ENCODE measurements at places on chromosomes 7 and 10.

DNA sequence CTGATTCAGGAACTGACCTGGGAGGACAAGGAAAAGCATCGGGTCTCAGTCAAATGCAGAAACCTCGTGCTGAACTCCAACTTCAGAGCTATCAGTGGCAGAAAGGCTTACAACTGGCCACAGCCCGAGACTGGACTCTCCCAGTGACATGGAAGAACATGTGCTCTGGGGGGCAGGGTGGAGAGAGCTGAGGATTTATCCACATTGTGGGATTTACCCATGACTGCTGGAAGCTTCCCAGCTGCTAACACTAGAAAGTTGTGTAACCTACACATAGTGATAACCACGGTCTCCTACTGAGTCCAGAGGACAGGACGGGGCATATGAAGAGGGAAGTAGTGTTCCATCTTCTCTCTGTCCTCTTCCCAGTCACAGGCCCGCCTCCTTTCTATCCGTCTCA lies 103.4 kb downstream of the ITIH5 start:
- DNase-seq = no peak

DNA sequence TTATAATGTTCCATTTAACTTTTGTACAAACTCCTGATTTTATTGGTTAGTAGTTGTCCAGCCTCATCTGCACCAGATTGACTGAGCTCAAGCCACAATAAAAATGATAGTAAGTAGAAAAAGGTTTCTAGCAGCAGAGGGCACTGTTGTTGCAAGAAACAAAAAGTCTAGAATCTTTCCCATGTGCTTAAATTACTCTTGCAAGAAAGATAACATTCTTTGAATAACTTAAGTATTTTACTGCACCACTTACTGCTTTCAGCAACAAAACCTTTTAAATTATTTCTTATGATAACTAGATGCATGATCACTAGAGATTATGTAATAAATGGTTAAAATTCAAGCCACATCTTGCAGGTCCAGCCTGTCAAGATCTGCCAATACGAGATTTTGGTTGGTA lies 27.0 kb downstream of the LMOD2 start:
- no peak for DNase-seq

DNA sequence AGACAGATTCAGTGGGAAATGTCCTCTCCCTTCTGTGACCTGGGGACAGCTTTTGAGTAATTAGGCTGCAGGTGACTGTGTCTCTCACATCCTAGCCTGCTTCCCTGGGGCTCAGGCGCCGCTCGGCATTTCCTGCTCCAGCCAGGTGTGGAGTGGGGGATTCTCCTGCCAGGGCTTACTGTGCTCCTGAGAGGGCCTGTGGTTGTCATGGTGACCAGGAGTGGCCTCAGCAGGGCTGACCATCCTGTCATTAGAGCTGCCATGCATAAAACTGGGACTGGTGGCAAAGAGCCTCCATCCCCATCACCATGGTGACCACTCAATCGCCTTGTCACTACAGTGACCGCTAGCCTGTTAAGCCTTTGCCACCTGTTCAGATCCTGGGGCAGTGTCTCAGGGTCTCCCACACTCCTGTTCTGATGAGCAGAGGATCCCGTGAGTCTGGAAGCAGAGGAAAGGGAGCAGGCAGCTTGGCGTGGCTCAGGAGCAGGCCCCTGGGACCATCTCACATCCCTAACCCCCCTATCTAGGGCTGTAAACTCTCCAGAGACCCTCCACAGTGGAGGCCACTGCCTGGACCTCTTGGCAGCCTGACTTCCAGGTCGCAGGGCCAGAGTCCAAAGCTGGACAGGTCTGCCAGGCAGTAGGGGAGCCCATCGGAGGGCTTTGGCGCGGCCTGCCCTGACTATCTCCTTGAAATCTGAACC lies at the start of gene GCK:
Gene GCK, minus strand, starts transcription at position 154 of the 707 bp plus-strand sequence. CDS start 486 bp downstream, outside the sequence.
- DNase-seq = no peak

- DNase-seq = no peak
These were observed 82.5 kb upstream of the TBX20 start for GRCh38 chr7:35336444-35336843.

GRCh38 chr7:129136887-129137642 lies 7.4 kb upstream of the TSPAN33 start:
- no peak for DNase-seq

DNA sequence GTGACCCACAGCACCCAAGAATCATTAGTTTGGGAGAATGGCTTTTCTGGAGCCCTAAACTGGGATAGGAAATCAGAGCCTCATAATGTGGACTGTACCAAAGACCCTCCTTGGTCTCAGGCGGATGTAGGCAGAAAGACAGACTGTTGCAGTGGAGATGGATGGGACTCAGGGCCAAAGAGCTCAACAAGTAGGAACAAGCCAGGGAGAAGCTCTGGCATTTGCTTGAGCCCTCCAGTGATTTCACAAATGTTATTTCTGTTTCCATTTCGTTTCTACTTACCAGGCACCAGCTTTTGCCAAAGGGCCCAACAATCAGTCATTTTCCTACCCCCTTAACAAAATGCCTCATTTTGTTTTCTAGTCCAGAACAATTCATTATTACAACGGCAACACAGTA lies 762.7 kb downstream of the KCNMA1 start:
- no peak for DNase-seq

- no peak for DNase-seq
These were observed 83.5 kb downstream of the BRAF start for GRCh38 chr7:140841166-140841715.

DNA sequence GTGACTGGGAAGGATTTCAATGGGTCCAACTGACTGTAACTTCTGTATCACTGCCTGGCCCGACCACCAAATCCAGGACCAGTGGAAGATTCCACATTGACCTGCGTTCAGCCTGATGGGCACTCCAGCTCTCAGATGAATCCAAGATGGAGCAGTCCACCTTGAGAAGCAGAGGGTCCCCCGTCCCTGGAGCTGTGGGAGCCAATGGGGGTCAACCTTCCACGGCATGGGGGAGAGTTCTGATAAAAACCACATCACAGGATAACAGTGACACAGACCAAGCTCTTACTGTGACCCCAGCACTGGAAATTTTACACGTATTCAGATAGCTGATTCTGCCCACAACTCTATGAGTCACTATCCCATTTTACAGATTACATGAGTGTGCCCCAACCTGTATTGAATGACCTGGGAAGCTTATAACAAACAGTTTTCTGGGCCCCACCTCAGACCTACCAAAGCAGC lies 11.2 kb downstream of the ZCCHC24 start:
- no peak for DNase-seq

GRCh38 chr7:7816816-7817536 lies 98.6 kb upstream of the RPA3 start:
- DNase-seq = no peak

DNA sequence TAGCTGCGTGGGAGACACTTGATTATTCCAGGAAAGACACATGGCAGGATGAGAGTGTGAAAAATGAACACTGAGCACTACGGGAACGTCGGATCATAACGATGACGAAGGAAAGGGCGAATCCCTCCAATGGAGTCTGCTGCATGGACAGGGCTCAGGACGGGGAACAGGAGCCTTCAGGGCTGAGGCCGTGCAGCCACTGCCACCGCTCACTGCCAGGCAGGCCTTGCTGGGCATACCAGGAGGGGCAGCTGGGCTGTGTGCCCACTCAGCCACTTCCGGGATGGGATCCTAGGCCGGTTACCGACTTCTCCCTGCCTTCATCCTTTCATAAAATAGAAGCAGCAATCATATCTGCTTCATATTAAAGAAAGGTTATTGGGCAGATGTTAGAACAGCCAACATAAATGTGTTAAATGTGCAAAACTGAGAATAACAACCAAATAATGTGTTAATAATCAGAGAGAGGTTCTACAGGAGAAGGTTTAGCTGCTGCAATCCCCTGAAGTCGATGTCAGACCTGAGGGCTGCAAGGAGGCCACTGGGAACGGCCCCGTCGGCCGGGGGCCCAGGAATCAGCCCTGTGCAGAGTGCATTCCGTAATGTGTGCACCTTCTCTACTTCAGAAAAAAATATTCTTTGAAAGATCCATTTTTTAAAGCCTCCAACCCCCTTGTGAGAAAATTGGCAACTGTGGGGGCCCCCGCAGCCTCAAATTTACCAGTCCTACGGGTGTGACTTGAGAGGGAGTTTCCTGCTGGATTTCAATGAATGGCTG lies 63.6 kb downstream of the ADARB2 start:
- DNase-seq = no peak

- DNase-seq = no peak
These were observed 80.8 kb downstream of the RBM20 start for GRCh38 chr10:110724937-110725336.

GRCh38 chr7:16603633-16604032 lies 41.9 kb downstream of the ANKMY2 start:
- no peak for DNase-seq

DNA sequence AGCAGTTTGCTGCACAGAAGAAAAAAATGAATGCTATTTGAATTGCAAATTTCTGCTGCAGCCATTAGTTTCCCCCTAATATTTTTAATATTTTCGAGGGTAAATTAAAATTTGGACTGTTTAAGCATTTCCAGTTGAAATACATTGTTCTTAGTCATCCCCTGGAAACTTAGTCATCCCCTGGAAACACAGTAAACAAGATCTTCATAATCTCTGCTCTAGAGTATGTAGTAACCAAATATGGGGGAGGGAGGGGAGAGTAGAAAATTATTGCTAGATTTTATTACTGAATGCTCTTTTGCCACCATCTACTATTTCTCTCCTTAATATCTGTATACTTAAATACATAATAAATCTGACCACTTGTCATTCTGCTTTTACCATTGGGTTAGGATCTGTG lies 1053.3 kb downstream of the SORCS1 start:
- DNase-seq = no peak

- no peak for DNase-seq
These were observed 217.6 kb upstream of the TCF7L2 start for GRCh38 chr10:112732277-112732921.

GRCh38 chr10:96921655-96922054 lies 89.6 kb downstream of the LCOR start:
- DNase-seq = no peak

- DNase-seq = no peak
These were observed 277.4 kb upstream of the PHYHIPL start for GRCh38 chr10:58898854-58899573.

- no peak for DNase-seq
These were observed 462.3 kb downstream of the PHTF2 start for GRCh38 chr7:78260826-78261225.

- DNase-seq = no peak
These were observed 5.0 kb upstream of the SORCS1 start for GRCh38 chr10:107169516-107169915.

DNA sequence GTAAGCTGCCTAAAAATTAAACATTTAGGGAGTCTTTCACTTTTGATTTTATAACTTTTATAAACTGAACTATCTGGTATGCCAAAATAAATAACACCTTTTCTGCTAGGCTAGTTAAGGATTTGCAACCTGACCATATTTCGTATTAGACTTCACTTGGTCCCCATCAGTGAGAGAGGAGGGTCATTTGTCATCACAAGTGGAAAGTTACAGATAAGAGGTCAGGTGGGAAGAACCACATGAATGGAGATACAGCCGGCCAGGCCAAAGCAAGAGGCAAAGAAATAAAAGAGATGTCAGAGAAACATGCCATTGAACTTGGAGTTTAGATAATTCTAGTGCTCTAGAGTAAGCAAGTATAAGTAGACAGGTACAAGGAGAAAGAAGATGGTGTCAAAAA lies 44.5 kb upstream of the STMP1 start:
- no peak for DNase-seq

DNA sequence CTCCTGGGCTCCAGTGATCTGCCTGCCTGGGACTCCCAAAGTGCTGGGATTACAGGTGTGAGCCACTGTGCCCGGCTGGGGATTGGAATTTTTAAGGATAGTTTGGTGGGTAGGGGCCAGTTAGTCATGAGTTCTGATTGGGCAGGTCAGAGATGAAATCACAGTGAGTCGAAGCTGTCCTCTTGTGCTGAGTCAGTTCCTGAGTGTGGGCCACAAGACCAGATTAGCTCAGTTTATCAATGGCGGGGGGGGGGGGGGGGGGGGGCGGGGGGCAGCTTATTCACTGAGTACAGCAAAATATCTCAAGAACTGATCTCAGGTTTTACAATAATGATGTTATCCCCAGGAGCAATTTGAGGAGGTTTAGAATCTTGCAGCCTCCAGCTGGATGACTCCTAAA lies 11.6 kb upstream of the ERCC6 start:
- no peak for DNase-seq

DNA sequence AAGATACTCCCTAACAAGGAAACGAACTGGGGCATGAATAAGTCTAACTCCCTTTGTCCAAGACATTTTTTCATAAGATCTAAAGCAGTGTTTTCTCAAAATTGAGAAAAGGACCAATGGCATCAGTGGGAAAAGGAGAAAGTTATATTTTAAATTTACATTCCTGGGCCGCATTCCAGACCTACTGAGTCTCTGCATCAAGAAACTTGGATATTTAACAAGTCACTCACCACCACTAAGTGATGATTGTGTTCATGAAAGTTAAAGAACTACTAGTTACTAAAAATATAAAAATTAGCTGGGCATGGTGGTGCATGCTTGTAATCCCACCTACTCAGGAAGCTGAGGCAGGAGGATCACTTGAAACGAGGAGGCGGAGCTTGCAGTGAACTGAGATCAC lies 149.6 kb upstream of the MEOX2 start:
- DNase-seq = no peak

DNA sequence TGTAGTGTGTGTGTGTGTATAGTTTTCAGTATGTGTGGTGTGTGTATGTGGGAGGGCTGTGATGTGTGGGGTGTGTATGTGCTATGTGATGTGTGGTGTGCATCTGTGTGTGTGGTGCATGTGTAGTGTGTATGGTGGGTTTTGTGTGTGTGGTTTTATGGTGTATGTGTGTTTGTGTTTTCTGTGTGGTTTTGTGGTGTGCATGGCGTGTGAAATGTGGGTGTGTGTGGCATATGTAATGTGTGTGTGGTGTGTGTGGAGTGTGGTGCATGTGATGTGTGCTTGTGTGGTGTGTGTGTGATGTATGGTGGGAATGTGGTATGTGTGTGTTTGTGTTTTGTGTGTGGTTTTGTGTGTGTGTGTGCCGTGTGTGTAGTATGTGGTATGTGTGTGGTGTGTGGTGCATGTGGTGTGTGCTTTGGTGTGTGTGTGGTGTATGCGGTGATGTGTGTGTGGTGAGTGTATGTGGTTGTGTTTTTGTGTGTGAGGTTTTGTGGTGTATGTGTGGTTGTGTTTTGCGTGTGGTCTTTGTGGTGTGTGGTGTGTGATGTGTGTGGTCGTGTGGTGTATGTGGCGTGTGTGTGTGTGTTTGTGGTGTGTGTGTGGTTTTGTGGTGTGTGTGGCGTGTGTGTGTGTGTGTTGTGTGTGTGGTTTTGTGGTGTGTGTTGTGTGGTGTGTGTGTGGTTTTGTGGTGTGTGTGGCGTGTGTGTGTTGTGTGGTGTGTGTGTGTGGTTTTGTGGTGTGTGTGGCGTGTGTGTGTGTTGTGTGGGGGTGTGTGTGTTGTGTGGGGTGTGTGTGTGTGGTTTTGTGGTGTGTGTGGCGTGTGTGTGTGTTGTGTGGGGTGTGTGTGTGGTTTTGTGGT lies 18.0 kb upstream of the PPP2R2D start:
- no peak for DNase-seq
